ENCODE measurements at places on chromosomes 11 and 22. TPM values are rescaled to one million over a fixed set of nuclear protein-coding genes. Genes with fewer than 3 reads are reported as not detected.

PLA2G3 gene
- polyA plus RNA-seq = 0.18 TPM

ACTN3 gene
- polyA plus RNA-seq = 1.1 TPM

DNA sequence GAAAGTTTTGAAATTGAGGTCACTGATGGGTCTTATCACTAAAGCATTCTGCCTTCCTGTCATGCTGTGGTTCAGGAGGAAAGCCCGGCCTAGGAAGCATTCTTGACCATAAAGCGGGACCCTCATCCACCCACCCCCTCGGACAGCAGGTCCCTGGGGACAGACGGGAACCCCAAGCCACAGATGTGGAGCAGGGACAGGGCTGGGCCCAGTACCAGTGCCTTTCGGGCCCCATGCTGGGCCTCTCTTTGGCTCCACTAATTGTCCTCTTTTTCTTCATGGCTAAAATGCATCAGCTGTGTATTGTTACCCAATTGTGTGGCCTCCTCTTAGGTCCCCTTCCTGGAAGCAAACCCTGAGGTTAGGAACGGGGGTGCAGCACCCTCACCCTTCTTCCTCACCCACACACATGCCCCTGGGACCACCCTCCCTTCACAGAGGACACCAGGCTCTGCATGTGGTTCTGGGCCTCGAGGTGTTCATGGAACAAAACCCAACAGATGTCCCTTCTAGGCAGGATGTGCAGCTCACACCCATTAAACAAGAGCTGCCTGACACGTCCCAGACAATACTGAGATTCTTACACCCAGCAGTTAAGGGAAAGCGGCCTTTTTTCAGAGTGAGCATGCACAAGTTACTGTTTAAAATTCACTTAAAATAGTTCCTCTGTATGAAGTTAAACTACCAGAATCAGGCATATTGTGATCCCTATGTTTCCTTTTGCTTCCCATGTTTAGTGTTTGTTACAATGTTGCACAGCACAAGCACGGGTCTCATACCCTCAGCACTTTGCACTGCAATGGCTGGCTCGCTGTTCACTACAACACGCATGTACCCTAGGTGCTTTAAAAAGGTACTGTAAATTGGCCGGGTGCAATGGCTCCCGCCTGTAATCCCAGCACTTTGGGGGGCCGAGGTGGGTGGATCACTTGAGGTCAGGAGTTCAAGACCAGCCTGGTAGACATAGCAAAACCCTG, 807.6 kb downstream of the BRD1 start:
- no peak for DNase-seq

DNA sequence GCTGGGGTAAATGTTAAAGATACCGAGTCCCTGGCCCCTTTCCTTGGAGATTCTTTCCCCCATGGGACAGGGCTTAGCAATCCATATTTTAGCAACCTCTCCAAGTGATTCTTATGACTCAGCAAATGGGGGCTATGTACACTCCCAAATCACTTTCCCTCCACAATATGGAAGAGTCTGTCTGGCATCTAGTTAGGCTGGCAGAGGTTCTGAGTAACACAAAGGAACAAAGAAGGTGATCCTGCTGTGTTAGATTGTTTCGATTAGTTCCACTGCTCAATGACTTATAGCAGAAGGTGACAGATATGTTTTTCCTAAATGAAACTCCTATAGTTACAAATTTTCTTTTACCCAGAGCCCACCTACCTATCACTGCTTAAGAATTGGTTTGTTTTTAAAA, 154.0 kb upstream of the SYT13 start:
- no peak for DNase-seq

- no peak for DNase-seq
These were observed 836 bp upstream of the RBM4 start for GRCh38 chr11:66637557-66638176.

Measured in left kidney (tissue), 8 donors.